Central memory CD8-positive, alpha-beta T cell (primary cell): ENCODE measurements at places on chromosomes 5 and 9.

DNA sequence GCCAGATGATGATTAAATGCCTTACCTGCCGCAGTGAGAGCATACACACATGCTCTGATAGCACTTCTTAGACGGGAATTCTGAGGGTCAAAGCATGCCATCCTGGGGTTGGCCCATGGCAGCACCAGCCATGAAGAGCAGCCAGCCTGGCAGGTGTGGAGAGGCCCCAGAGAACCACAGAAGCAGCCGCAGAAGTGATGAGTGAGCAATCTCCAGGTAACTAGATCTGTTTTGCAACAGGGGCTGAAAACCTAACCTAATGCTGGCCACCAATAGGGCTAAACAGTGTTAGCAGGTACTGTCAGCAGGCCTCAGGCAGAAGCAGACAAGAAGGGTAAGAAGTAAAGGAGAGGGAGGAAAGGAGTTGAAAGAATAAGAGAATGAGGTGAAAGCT, 33.5 kb upstream of the HOMER1 start:
- no peaks in the 10 kb centered on the region for H3K36me3 ChIP-seq
- H3K27me3 ChIP-seq, result no peaks in the 10 kb centered on the region
- no peaks in the 10 kb centered on the region for H3K4me1 ChIP-seq
- H3K27ac ChIP-seq, result no peak overlapping the region

DNA sequence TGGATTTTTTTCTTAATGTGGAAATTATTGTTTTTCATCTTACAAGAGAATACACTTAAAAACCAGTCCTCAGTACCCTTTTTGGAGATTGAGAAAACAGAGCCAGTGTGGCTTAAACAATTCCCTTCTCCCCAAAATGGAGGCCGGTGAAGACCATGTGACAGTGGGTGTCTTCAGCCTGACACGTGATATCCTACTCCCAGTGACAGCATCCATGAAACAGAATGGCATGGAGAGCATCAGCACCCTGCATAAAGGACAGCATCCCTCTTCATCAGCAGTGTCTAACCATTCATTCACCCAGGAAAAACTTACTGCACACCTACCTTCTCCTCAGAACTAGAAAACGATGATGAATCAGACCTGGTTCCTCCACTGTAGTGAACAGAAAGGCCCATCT, 103.4 kb upstream of the RAI14 start:
- H3K4me3 ChIP-seq, result no peak overlapping the region
- H3K27ac ChIP-seq, result no peak overlapping the region
- H3K36me3 ChIP-seq, result no peaks in the 10 kb centered on the region
- DNase-seq, result no peak
- H3K27me3 ChIP-seq, result peaks cover 10% of the 10 kb centered on the region

- H3K4me3 ChIP-seq, result no peak overlapping the region
- H3K4me1 ChIP-seq, result no peaks in the 10 kb centered on the region
- no peak for DNase-seq
- H3K27ac ChIP-seq, result no peak overlapping the region
- H3K36me3 ChIP-seq, result peaks cover 2% of the 10 kb centered on the region
Measured at GRCh38 chr9:23322392-23322791, 503.6 kb downstream of the ELAVL2 start.

- H3K4me3 ChIP-seq, result no peak overlapping the region
- H3K27ac ChIP-seq, result no peak overlapping the region
- no peaks in the 10 kb centered on the region for H3K36me3 ChIP-seq
- H3K4me1 ChIP-seq, result no peaks in the 10 kb centered on the region
- no peak for DNase-seq
Measured at GRCh38 chr5:153626836-153627235, 136.4 kb downstream of the GRIA1 start.

GRCh38 chr5:73867345-73868335, 241.6 kb downstream of the ARHGEF28 start:
- H3K27me3 ChIP-seq, result no peaks in the 10 kb centered on the region
- H3K36me3 ChIP-seq, result no peaks in the 10 kb centered on the region
- no peak for DNase-seq
- H3K4me3 ChIP-seq, result no peak overlapping the region

DNA sequence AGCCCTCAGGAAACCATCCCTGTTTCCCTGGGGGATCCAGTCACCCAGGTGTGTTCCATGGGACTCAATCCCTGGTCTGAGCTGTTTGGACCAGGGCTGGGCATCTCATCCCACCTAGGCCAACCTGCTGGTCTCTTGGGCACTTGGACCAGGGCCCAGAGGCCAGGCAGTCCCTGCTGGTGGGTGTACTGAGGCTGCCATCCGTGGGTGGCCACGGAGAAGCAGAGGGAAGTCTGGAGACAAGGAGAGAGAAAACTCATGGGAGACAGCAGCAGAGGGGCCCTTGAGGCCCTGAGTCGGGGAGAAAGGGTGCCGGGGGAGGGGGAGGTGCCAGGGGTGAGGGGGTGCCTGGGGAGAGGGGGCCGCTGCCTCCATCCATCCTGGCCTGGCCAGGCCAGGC, 247.8 kb downstream of the PBX3 start:
- no peak overlapping the region for H3K4me3 ChIP-seq
- no peak for DNase-seq
- no peaks in the 10 kb centered on the region for H3K4me1 ChIP-seq
- no peak overlapping the region for H3K27ac ChIP-seq
- no peaks in the 10 kb centered on the region for H3K36me3 ChIP-seq

DNA sequence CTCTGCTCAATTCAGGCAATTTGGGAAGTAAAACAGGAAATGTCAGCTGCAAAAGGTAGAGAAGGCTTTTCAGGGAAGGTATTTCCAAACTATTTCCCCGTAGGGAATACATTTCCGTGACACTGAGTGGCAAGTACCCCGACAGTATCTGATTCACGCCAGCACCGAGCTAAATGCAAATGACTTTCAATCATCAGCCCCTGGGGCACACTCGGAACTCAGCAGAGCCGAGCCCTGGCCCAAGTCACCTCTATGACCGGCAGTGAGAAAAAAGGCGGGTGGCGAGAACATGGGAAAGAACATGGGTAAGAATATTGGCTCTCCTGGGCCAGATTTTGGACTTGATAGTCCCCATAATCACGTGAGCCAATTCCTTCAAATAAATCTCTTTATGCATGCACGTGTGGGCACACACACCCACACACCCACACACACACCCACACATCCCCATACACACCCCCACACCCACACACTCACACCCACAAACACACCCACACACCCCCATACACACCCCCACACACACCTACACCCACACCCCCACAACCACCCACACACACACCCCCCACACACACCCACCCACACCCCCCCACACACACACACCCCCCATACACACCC, 43.0 kb downstream of the COL23A1 start:
- peaks cover 17% of the 10 kb centered on the region for H3K27me3 ChIP-seq
- no peaks in the 10 kb centered on the region for H3K4me1 ChIP-seq
- H3K27ac ChIP-seq, result no peak overlapping the region
- no peaks in the 10 kb centered on the region for H3K36me3 ChIP-seq
- H3K4me3 ChIP-seq, result no peak overlapping the region

GRCh38 chr5:95424016-95424415, 32.9 kb downstream of the FAM81B start:
- no peaks in the 10 kb centered on the region for H3K4me1 ChIP-seq
- H3K27me3 ChIP-seq, result peaks cover 45% of the 10 kb centered on the region
- H3K27ac ChIP-seq, result no peak overlapping the region

GRCh38 chr9:97604901-97605645, 28.1 kb downstream of the TSTD2 start:
- H3K27ac ChIP-seq, result no peak overlapping the region
- H3K36me3 ChIP-seq, result peaks cover 38% of the 10 kb centered on the region
- no peaks in the 10 kb centered on the region for H3K27me3 ChIP-seq
- H3K4me1 ChIP-seq, result no peaks in the 10 kb centered on the region
- no peak overlapping the region for H3K4me3 ChIP-seq
